Stimulated activated CD4-positive, alpha-beta T cell treated with anti-CD3 and anti-CD28 coated beads, TNF-alpha, amount 100 ng/mL, for 48 hours (primary cell): ENCODE measurements at places on chromosomes 12 and 14.

GRCh38 chr12:100956311-100956852 lies 161.8 kb downstream of the ANO4 start:
- no peak for DNase-seq

- no peak for DNase-seq
These were observed 44.6 kb downstream of the C14orf132 start for GRCh38 chr14:96083667-96084320.

GRCh38 chr12:88944397-88944796 lies 364.1 kb upstream of the KITLG start:
- DNase-seq, result no peak

DNA sequence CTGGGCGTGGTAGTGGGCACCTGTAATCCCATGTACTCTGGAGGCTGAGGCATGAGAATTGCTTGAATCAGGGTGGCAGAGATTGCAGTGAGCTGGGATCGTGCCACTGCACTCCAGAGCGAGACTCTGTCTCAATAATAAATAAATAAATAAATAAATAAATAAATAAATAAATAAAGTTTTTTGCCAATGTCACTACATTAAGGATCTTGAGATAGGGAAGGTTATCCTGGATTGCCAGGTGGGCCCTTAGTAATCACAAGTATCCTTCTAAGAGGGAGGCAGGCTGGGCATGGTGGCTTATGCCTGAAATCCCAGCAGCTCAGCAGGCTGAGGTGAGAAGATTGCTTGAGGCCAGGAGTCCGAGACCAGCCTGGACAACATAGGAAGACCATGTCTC lies 4.5 kb upstream of the FBXW8 start:
- DNase-seq, result no peak

DNA sequence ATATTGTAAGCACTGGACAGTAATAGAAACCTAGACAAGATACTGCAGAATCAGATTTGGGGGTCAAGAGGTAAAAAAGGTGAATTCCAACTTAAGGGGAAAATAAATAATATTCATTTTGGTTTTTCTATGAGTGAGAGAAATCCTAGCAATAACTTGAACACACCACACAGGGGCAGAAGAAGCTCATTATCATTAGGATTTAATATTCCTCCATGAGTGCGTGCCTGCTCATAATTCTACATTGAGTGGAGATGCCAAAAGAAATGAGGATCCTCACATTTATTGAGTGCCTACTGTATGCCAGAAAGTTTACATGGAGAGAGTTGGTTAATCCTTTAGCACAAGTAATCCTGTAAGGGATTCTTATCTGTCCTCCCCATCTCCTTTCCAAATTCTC lies 40.5 kb upstream of the C14orf132 start:
- DNase-seq, result no peak

DNA sequence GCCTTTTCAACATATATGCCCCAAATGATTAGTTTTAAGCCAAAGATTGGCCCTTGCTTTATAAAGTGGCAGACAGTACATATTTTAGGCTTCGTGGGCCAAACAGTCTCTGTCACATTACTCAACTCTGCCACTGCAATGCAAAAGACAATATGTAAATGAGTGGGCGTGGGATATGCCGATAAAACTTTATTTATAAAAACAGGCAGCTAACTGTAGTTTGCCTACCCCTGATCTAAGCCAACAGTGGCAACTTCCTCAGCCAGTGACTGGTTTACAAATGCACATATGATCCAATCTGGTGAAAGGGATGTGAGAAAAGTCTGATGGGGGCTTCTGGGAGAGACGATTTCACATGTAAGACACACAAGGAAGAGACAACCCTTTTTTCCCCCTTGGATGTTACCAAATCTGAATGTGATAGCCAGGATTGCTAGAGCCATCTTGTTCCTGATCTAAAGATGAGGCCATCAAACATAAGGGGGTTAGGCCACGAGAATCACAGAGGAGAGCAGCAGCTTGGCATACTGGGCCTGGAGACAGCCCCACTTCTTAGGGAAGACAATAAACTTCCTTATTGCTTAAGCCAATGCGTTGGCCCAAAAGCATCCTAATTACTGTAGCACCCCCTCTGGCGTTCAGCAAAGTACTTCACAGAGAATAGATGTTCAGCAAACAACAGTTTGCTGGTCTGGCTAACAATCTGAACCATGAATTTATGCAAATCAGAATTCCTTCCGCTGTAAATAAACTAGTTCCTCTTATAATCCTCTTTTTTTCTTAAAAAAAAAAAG lies 75.2 kb upstream of the TMCC3 start:
- no peak for DNase-seq

DNA sequence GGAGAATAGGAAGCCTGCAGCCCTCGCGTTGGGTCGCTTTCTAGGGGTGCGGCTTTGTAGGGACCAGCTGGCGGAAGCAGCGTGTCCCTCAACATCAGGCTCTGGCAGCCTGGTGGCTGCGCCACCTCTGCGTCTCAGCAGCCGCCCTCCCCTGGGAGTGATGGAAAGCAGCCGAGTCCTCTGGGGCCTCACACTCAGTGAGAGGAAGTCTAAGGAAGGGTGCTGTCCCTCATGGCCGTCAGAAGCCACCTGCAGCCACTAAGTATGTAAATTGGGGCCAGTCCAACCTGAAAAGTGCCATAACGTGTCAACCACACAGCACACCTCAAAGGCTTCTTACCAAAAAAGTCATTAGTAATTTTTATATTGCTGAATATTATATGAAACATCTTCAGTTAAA lies 80.3 kb downstream of the WDR20 start:
- no peak for DNase-seq

DNA sequence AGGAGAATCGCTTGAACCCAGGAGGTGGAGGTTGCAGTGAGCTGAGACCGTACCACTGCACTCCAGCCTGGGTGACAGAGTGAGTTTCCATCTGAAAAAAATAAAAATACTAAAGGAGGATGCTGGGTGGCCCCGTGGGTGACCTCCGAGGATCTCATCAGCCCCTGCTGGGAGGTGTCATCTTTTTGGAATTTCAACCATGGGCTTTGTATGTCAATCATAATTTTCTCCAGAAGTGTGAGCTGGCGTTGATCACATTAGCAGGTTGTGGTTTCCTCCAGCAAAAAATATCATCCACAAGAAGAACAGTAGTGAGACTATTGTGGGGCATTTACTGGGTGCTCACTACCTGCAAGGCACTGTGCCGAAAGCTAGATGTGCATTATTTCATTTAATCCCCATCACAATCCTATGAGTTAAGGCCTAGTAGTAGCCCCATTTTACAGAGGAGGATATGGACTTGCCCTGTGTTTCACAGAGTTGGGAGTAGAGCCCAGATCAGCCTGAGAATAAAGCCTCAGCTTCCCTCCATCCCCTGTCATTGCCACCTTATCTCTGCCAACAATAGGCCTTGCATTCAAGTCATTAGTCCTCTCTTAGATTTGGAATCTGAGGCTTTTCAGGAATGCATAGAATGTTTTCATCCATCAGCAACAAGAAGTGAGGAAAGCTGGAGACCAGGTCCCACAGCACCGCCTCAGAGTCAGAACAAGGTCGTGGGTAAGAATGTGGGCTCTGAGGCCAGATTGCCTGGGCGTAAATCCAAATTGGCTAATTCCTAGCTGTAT lies 39.8 kb downstream of the SVOP start:
- no peak for DNase-seq

GRCh38 chr12:2205996-2206395 lies 153.2 kb downstream of the CACNA1C start:
- DNase-seq, result no peak

GRCh38 chr12:121062391-121063045 lies 23.5 kb upstream of the OASL start:
- DNase-seq, result no peak

- no peak for DNase-seq
These were observed 7.4 kb downstream of the PRIMA1 start for GRCh38 chr14:93780813-93781400.

DNA sequence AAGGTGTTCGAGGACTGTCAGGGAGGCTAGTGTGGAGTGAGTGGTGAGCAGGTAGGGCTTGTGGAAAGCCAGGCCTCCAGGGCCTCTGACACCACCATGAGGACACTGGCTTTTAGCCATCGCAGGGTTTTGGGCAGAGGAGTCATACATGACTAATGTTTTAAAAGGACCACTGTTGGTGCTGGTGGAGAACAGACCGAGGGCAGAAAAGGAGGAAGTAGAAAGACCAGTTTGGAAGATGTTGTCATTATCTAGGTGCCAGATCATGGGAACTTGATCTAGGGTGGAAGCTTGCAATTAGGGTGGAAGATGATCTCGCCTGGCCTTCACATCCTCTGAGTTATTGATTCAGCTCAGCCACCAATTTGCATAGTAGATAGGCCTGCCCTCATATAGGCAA lies 144.2 kb downstream of the C12orf75 start:
- no peak for DNase-seq

DNA sequence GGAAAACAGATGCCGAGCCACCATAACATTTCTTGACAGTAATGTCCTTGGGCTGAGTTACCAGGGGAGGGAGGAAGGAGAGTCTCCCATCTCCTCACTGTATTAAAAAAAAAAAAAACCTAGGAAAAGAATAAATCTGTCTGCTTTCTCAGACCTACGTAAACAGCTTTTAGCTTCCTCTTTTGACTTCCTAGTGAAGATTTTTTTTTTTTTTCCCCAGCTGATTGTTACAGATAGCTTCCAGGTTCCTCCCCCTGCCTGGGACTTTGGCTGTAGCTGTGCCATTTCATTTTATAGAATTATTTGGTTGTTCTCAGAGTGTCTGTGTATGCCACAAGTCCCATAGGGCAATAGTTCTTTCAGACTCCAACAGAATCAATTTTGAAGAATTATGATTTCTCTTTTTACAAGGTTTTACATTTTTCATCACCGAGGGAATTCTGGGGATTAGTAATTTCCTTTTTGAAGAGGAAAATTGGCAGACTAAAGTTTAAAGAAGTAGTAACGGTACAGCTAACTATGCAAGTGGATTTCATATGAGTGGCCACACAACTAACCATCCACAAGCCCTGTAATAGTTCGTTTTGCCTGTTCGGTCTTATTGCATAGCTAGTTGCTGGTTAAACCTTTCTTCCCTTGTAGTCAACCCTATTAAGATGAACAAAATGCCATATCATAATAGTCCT lies 23.1 kb upstream of the GNS start:
- DNase-seq, result no peak

DNA sequence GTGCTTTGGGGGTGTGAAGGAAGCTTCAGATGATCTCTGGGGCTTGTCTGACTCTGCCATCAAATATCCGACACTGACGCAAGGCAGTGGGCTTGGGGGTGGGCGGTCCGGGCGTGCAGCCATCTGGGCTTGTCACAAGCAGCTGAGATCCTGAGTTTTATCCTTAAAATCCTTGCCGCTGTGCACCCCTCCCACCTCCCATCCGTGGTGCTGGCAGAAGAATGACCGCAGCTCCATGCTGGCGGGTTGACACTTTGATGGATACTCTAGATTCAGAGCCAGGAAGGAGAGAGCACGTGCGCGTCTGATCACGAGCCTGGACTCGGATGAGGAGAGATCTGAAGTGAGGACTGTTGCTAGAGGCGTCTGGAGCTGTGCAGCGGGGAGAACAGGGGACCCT lies 3.0 kb downstream of the ZFYVE21 start:
- DNase-seq, result no peak

- no peak for DNase-seq
These were observed 12.8 kb upstream of the PPFIBP1 start for GRCh38 chr12:27511031-27511722.

GRCh38 chr14:62002642-62003041 lies 240.4 kb downstream of the SNAPC1 start:
- peak; percentile 1 for DNase-seq

DNA sequence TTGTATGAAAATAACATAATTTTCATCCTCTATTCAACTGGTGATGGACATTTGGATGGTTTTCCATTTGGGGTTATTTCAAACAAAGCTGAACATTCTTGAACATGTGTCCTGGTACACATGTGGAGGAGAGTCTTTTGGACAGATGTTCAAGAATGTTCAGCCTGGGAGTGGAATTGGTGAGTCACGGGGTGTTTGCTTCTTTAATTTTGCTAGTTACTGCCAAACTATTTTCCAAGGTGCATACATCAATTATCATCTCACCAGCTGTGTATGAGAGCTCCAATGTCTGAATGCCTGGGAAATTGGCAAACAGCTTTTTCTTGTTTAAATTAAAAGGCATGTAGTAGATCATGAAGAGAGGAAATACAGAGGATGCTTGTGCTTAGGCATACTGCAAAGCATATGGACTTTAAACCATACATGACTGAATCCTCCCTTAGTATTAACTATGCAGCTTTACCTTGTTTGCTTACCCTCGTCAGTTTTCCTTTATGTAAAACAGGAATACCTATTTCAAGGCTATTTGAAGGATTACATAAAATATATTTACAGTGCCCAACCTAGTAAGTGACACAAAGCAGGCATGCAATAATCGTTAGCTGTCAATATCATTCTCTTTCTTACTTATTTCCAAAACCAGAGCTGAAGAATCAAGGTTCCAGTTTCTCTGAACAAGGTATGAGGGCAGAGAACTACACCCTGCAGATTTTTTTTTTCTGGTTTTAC lies 152.1 kb downstream of the ITPR2 start:
- no peak for DNase-seq

GRCh38 chr14:72164420-72165228 lies 232.4 kb downstream of the RGS6 start:
- DNase-seq, result no peak

GRCh38 chr14:96602186-96602585 lies 100.0 kb downstream of the PAPOLA start:
- no peak for DNase-seq

DNA sequence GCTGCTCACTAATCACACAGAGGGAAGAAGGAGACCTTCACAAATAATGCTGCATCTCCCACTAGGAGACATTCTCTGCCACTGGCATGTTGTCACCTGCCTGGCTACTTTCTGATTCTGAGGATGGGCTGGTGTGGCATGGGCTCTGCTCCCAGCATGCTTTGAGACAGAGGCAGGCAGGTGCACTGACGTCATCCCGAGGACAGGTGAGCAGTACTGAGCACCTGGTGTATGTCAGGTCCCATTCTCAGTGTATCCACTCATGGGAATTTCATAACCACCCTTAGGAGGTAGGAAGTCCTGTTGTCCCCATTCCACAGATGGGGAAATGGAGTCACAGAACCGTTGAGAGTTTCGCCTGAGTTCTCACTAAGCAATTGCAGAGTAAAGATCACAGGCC lies 597.9 kb downstream of the VRK1 start:
- DNase-seq, result no peak

- DNase-seq, result no peak
These were observed 152.8 kb upstream of the DHRS4 start for GRCh38 chr14:23800811-23801210.

DNA sequence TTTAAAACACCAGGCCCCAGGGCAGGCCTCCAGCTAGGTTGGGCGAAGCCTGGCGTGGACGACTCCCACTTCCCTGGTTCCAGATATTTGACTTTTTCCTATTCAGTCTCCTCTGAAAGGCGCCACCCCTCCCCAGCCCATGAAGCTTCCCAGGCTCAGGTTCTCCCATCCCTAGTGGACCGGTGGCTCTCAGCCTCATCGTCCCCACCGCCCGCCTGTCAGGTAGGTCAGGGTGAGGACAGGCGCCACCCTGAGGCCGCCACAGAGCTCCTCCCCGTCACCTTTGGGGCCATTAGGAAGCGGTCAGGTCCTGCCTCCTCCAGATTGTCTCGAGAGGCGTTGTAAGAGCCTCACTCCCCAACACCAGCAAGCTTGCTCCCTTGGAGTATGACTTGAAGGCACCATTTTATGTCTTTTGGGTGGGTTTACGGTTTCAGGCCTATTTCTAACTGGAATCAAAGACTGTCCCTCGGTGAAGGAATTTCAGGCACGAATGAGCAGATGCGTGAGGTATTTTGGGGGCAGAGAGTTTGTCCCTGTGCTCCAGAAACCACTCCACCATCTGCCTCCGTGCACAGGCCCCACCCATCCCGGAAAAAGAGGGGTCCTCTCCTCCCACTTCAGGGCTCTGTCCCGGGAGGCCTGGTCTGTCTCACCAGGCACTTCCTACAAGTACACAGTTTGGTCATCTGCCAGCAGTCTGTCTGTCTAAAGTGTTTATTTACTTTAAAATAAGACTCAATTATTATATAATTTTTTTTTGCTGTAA lies 55.6 kb downstream of the TSPAN9 start:
- DNase-seq, result no peak
